Mucosa of descending colon (tissue), 3 donors: ENCODE measurements at places on chromosomes 6 and 20. TPM values are rescaled to one million over a fixed set of nuclear protein-coding genes. Genes with fewer than 3 reads are reported as not detected.

Gene YWHAB
- total RNA-seq = 265 TPM

Gene DNMT3B
- 1.2 TPM for total RNA-seq

Gene LY6G5B
- 13.1 TPM for total RNA-seq

Gene LGSN
- 0.14 TPM for total RNA-seq

Gene MUCL3
- not detected for total RNA-seq

Gene FAM83C
- not detected for total RNA-seq

Gene NHSL1
- total RNA-seq = 155 TPM

Gene RPS6KA2
- 8.6 TPM for total RNA-seq

Gene FAXC
- 1.0 TPM for total RNA-seq

Gene ANKS1A
- total RNA-seq = 30.0 TPM

Gene ZNF341
- total RNA-seq = 5.0 TPM

Gene KCNK5
- total RNA-seq = 33.6 TPM

Gene ESR1
- total RNA-seq = 0.55 TPM

Gene BPIFB4
- not detected for total RNA-seq

Gene PAX1
- not detected for total RNA-seq

Gene KCNK16
- not detected for total RNA-seq

Gene ZDHHC14
- total RNA-seq = 9.1 TPM

Gene EYS
- total RNA-seq = 0.16 TPM

Gene OR2B2
- total RNA-seq = not detected

Gene BPIFB1
- total RNA-seq = not detected

Gene DPPA5
- total RNA-seq = not detected

Gene SNPH
- total RNA-seq = 2.2 TPM

Gene FUT9
- total RNA-seq = 0.02 TPM

Gene TFAP2B
- 0.66 TPM for total RNA-seq

Gene TRIM31
- 182 TPM for total RNA-seq

Gene PCIF1
- total RNA-seq = 37.8 TPM
